Urinary bladder (tissue), 4 donors: ENCODE measurements at places on chromosomes 4 and X. TPM values are rescaled to one million over a fixed set of nuclear protein-coding genes. Genes with fewer than 3 reads are reported as not detected.

The ADAMTS3 gene
- polyA plus RNA-seq: 1.5 TPM

The TACR3 gene
- 4.5 TPM for polyA plus RNA-seq

The TLR6 gene
- 0.58 TPM for polyA plus RNA-seq

The PABPC1L2B gene
- polyA plus RNA-seq: not detected

The NUP62CL gene
- 0.58 TPM for polyA plus RNA-seq

The CPZ gene
- 54.1 TPM for polyA plus RNA-seq

The PDE5A gene
- 22.9 TPM for polyA plus RNA-seq

The ADH1B gene
- polyA plus RNA-seq: 864 TPM

The HGFAC gene
- 0.46 TPM for polyA plus RNA-seq

The FAM184B gene
- 0.04 TPM for polyA plus RNA-seq

The PPP2R2C gene
- polyA plus RNA-seq: 0.94 TPM

DNA sequence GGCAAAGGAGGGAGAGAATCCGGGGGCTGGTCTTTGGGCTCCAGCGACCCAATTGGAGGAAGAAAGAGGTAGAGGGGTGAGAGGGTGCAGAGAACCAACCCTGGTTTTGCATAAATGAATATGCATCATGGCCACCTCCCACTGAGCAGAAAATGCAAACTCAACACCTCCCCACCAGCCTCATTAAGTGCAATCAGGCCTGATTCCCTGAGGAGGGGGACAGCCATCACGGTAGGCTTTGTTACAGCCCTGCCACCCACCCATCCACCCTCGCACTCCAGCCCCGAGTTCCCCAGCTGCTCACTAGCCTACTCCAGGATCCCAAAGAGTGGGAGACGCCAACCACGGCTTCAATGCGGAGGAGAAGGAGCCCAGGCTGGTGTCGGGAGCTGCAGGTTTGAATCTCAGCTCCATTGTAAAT is 48.3 kb upstream of the MAN2B2 start:
- no peak for DNase-seq

DNA sequence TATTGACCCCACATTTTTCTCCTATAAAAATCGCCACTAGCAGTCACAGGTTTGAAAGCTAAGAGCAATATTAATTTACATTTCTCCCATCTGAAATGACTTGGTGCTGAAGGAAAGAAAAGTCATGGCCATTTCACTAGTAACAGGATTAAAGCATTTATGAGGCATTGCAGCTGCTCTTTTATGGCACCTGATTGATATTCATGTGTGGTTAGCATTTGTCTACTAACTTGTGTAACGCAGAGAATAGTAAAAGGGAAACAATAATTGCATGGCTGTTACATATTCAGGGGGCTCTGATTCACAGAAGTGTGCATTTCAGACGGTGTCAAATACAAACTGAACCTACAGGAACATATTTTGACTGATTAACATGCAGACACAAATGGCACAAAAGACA is 5.2 kb downstream of the PCDH19 start:
- no peak for DNase-seq

DNA sequence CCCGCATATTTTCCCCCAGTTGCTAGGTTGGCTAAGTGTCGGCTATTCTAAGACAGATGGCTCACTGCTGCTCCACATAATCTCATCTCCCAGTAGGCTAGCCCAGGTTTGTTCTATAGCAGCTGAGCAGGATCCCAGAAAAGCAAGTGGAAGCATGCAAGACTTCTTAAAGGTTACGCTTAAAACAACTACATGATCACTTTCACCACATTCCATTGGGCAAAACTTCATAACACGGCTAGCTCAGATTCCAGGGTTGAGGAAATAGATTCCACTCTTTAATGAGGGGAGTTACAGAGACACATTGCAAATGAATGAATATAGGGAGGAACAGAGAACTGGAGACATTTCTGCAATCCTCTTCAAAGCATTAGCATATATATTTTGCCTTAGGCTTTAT is 12.9 kb upstream of the RAB33B start:
- no peak for DNase-seq

DNA sequence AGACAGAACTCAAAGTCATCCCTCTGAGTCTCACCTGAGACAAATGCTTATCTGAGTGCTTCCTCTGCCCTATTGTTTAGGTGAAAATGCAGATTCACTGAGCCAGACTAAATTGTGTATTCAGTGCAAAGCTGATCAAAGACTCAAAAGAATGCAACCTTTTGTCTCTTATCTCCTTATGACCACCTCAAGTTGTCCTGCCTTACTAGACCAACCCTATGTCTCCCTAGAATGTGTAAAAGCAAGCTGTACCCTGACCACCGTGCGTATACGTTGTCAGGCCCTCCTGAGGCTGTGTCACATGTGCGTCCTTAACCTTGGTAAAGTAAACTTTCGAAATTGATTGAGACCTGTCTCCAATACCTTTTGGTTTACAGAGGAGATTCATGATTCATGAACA is 63.6 kb upstream of the SH3RF1 start:
- DNase-seq: no peak

GRCh38 chr4:175705407-175705806 is 106.7 kb downstream of the GPM6A start:
- DNase-seq: peak; percentile 21

GRCh38 chr4:76666944-76667532 is 230.9 kb downstream of the SOWAHB start:
- DNase-seq: no peak

DNA sequence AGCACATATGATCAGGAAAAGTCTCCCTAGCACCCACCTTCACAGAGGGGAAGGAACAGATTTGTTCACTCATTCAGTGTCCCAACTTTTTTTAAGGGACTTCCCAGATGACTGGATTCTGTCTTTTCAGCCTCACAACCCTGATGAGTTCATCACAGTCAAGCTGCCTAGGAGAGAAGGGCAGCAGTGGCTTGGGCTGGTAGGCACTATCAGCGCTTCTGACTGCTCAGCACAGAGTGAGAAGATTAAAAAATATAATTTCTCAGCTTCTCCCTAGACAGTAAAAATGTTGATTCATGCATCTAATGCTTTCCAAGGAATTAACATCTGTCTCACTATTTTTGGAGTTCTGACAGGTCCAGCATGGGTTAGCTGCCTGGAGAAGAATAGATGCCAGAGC is 328.2 kb downstream of the DTHD1 start:
- DNase-seq: no peak

DNA sequence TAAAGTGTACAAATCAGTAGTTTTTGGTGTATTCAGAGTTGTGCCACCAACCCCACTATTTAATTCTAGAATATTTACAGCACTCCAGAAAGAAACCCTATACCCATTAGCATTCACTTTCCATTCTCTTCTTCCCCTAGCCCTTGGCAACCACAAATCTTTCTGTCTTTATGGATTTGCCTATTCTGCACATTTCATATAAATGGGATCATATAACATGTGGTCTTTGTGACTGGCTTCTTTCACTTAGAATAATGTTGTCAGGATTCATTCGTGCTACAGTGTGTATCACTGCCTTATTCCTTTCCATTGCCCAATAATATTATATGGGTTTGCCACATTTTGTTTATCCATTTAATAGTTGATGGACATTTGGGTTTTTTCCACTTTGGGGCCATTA is 32.2 kb downstream of the SGMS2 start:
- DNase-seq: no peak

- no peak for DNase-seq
Measured at GRCh38 chr4:75058486-75058885, 125.6 kb downstream of the PARM1 start.

- no peak for DNase-seq
Measured at GRCh38 chr4:169690787-169691186, 67.0 kb downstream of the HPF1 start.

GRCh38 chr4:73573794-73574528 is 46.3 kb downstream of the RASSF6 start:
- DNase-seq: peak; percentile 52

GRCh38 chrX:136623396-136623795 is 24.6 kb upstream of the CD40LG start:
- no peak for DNase-seq

DNA sequence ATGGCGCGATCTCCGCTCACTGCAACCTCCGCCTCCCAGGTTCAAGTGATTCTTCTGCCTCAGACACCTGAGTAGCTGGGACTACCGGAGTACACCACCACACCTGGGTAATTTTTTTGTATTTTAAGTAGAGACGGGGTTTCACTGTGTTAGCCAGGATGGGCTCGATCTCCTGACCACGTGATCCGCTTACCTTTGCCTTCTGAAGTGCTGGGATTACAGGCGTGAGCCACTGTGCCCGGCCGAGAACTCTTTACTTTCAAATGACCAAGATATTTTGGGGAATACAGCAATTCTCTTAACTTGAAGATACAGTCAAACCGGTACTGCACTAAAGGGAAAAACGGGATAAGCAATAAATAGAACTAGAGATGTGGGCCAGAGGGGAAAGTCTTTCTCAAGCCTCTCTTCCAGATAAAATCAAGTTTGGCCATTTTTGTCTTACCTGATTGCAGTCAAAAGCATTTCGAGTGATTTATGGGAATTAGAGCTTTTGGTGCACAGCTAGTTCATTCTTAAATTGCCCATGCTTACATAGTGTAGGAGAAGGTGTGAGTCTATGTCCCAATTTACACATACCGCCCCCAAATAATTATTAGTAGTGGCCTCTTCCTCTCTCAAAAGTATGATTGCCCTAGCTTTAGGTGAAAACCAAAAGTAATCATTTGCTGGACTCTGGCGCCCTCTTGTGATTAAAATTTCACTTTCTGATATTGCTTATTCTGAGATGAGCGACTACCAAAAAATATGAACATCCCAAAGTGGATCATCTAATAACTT is 53.2 kb upstream of the ABCG2 start:
- DNase-seq: no peak

GRCh38 chrX:19990151-19990555 is 708 bp downstream of the BCLAF3 start:
- DNase-seq: no peak

- no peak for DNase-seq
Measured at GRCh38 chr4:5823542-5824211, 69.2 kb downstream of the CRMP1 start.

DNA sequence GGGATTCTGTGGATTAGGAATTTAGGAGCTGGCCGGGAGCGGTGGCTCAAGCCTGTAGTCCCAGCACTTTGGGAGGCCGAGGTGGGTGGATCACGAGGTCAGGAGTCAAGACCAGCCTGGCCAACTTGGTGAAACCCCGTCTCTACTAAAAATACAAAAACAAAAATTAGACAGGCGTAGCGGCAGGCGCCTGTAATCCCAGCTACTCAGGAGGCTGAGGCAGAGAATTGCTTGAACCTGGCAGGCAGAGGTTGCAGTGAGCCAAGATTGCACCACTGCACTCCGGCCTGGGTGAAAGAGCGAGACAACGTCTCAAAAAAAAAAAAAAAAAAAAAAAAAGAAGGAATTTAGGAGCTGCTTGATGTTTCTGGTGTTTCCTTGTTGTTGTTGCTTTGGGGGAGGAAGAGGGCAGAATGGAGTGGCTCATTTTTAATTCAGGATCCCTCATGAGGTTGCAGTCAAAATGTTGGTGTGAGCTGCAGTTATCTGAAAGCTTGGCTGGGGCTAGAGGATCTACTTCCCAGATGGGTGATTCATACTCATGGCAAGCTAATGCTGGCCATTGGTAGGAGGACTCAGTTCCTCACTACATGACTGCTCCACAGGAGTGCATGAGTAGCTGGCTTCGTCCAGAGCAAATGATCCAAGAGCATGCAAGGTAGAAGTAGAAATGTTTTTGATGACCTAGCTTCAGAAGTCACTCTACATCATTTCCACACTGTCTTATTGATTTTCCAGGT is 26.5 kb upstream of the JADE1 start:
- no peak for DNase-seq

GRCh38 chrX:119895843-119896326 is at the start of gene AKAP14:
Gene AKAP14 (plus strand): TSS chrX:119895893. CDS start chrX:119903224, 7,331 bp downstream.
- no peak for DNase-seq

GRCh38 chr4:42306221-42307109 is 90.8 kb upstream of the SHISA3 start:
- DNase-seq: no peak
